ENCODE measurements at places on chromosomes 4 and X. TPM values are rescaled to one million over a fixed set of nuclear protein-coding genes. Genes with fewer than 3 reads are reported as not detected.

The GLRA2 gene
- total RNA-seq = not detected

The NEIL3 gene
- not detected for total RNA-seq

The RHOH gene
- total RNA-seq = 2.7 TPM

DNA sequence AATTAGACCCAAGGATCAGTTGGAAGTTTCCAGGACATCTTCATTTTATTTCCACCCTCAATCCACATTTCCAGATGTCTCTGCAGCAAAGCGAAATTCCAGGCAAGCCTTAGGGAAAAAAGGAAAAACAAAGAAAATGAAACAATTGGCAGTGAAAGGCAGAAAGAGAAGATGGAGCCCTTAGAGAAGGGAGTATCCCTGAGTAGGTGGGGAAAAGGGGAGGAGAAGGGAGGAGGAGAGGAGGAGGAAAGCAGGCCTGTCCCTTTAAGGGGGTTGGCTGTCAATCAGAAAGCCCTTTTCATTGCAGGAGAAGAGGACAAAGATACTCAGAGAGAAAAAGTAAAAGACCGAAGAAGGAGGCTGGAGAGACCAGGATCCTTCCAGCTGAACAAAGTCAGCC is at the start of gene PLP1:
Gene PLP1, plus strand, starts transcription at position 295 of the 400 bp plus-strand sequence. CDS start 156 bp downstream, outside the sequence.
- H3K36me3 ChIP-seq = no peaks in the 10 kb centered on the region
- no peaks in the 10 kb centered on the region for H3K27me3 ChIP-seq
- H3K4me3 ChIP-seq = no peak within 1 kb of the TSS
- DNase-seq = no peak

GRCh38 chr4:122876456-122876855 is 45.9 kb downstream of the NUDT6 start:
- DNase-seq = no peak
- H3K36me3 ChIP-seq = no peaks in the 10 kb centered on the region

GRCh38 chr4:83890231-83890630 is 354.3 kb downstream of the GPAT3 start:
- DNase-seq = no peak
- no peak overlapping the region for H3K27ac ChIP-seq
- no peak overlapping the region for H3K4me3 ChIP-seq
- H3K4me1 ChIP-seq = no peaks in the 10 kb centered on the region
- no peaks in the 10 kb centered on the region for H3K27me3 ChIP-seq
- no peaks in the 10 kb centered on the region for H3K36me3 ChIP-seq

DNA sequence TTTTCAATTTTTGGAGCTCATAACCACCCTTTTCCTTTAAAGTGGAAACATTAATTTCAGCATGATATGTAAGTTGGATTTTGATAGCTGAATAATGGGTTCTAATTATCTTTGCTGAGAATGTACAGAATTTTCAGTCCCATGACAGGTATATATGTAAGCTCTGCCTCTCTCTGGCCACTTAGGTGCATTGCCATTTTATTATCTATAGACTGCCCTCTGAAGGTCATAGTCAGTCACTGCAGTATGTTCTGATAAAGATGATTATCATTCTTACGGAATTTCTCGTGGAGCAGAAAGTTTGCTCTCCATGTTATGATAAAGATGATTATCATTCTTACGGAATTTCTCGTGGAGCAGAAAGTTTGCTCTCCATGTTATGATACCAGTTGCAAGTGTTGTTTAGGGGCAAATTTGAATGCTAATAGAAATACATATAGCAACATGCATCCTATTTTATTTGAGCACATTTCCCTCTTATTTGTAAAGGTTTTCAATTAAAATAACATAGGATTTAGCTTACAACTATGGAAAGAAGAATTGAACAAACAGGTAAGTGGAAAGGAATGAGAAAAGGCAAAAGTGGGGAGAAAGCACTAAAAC is 10.4 kb downstream of the AFP start:
- DNase-seq = no peak
- H3K27me3 ChIP-seq = no peaks in the 10 kb centered on the region
- H3K4me3 ChIP-seq = no peak overlapping the region
- no peaks in the 10 kb centered on the region for H3K4me1 ChIP-seq
- no peaks in the 10 kb centered on the region for H3K36me3 ChIP-seq

- no peaks in the 10 kb centered on the region for H3K4me1 ChIP-seq
- no peaks in the 10 kb centered on the region for H3K36me3 ChIP-seq
- no peak overlapping the region for H3K4me3 ChIP-seq
- no peak for DNase-seq
Measured at GRCh38 chr4:151039733-151040132, 24.6 kb upstream of the LRBA start.

GRCh38 chr4:1227816-1228215 is 21.1 kb downstream of the CTBP1 start:
- no peaks in the 10 kb centered on the region for H3K4me1 ChIP-seq
- no peak for DNase-seq
- H3K36me3 ChIP-seq = peaks cover 61% of the 10 kb centered on the region
- no peak overlapping the region for H3K4me3 ChIP-seq
- H3K27me3 ChIP-seq = no peaks in the 10 kb centered on the region
- H3K27ac ChIP-seq = no peak overlapping the region

- DNase-seq = no peak
- H3K4me1 ChIP-seq = no peaks in the 10 kb centered on the region
- H3K27me3 ChIP-seq = no peaks in the 10 kb centered on the region
- H3K36me3 ChIP-seq = no peaks in the 10 kb centered on the region
- no peak overlapping the region for H3K27ac ChIP-seq
- H3K4me3 ChIP-seq = no peak overlapping the region
Measured at GRCh38 chr4:7638984-7639789, 204.5 kb upstream of the PSAPL1 start.

- no peak overlapping the region for H3K4me3 ChIP-seq
- peaks cover 7% of the 10 kb centered on the region for H3K4me1 ChIP-seq
- no peaks in the 10 kb centered on the region for H3K27me3 ChIP-seq
- no peak for DNase-seq
- no peak overlapping the region for H3K27ac ChIP-seq
- H3K36me3 ChIP-seq = peaks cover 4% of the 10 kb centered on the region
Measured at GRCh38 chr4:145066063-145066501, 31.9 kb downstream of the ANAPC10 start.

GRCh38 chr4:146981651-146982050 is 36.0 kb upstream of the TTC29 start:
- no peaks in the 10 kb centered on the region for H3K27me3 ChIP-seq
- no peaks in the 10 kb centered on the region for H3K36me3 ChIP-seq
- H3K4me1 ChIP-seq = no peaks in the 10 kb centered on the region
- peak; percentile 46 for DNase-seq
- H3K4me3 ChIP-seq = no peak overlapping the region
- no peak overlapping the region for H3K27ac ChIP-seq

DNA sequence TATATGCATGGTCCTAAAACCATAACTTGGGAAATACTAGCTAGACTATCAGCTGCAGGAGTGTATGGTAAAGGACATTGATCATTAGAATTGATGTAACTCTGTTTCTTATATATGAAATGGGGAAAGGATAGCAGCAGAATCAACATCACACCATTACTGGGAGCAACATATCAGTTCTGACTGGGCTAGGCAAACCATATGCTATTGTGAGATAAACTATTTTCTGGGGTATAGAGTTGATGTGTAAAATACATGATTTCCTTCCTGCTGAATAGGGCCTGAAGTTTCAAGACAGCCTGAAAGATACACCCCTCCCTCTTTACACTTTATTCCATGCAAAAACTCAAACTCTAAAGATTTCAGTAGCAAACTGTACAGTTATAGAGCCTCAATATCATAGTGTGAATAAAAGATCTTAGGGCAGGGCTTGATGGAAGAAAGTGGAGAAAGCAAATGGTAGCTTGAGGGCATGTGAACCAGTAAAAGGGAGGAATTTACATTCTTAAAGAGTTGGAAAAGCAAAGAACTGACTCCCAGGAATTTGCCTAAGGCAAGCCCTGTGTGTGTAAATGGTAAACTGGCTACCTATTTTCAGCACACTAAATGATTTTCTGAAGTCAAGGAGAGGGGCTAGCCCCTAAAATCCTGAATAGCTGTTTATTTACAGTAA is 404.1 kb downstream of the MAPK10 start:
- H3K27me3 ChIP-seq = no peaks in the 10 kb centered on the region
- H3K4me1 ChIP-seq = peaks cover 38% of the 10 kb centered on the region
- DNase-seq = no peak
- no peak overlapping the region for H3K27ac ChIP-seq

DNA sequence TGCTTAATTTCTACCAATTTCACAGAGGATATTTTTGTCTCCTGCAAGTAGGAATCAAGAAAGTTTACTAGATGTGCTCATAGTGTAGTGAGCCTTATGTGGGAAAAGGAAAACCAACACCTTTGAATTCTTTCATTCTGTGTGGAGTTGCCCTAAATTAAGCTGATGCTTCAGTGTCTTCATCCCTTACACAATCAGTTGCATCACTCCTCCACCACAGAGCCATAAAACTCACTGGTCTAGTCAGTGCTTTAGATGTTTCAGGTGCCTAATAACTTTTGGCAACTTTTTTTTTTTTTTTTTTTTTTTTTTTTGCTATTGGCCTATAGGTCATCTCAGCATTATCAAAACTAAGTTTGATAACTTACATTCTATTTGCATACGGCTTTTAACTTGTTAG is 41.5 kb downstream of the HHIP start:
- H3K27me3 ChIP-seq = no peaks in the 10 kb centered on the region
- no peak overlapping the region for H3K27ac ChIP-seq
- H3K4me1 ChIP-seq = no peaks in the 10 kb centered on the region

DNA sequence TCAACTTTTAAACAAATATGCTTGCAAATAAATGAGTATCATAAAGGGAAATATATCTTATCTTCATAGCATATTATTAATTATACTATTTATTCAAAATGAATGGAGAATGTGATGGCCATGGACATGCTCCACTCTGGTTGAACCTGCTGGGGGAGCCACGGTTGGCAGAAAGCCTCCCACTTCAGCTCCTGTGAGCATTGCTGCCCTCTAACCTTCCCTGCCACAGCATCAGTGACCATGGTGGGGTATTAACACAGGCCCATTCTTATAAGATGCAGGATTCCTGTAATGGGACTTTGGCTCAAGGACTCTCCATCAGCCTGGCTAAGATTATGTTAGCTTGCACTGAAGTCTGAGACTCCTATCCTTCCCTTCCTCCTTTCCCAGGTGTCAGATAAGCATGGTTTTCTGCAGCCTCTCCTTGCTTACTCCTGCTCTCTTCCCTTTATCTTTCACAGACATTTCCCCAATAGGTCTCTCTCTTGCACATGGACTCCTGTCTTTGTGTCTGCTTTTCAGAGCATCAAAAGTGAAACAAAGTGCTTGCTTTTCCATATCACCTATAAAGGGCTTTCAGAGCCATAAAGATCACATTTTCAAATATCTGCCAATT is 4.9 kb upstream of the ABRAXAS1 start:
- no peak overlapping the region for H3K4me3 ChIP-seq
- H3K27me3 ChIP-seq = no peaks in the 10 kb centered on the region
- H3K36me3 ChIP-seq = no peaks in the 10 kb centered on the region
- peaks cover 4% of the 10 kb centered on the region for H3K4me1 ChIP-seq
- DNase-seq = no peak
- H3K27ac ChIP-seq = no peak overlapping the region

DNA sequence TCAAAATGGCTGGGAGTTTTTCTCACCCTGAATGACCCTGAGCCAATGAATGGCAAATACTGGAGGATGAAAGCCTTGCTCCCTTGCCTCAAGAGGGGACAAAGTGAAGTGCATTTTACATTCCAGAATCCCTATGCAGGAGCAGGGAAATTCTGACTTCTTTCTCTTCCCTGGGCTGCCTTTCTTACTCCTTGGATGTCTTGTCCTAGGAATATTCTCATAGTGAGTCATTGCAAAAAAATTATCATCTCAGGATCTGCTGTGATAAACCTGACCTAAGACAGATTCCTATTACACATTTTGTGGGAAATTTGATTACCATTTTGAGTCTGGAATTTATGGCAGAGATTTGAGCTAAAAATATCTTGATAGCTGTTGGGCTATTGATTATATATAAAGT is 199.9 kb downstream of the TMA16 start:
- DNase-seq = no peak
- H3K36me3 ChIP-seq = no peaks in the 10 kb centered on the region
- H3K27ac ChIP-seq = no peak overlapping the region

Data from thyroid gland (tissue), 4 donors.